ENCODE measurements at places on chromosomes 2 and 18.

- no peak for DNase-seq
Observed at GRCh38 chr2:118051826-118052358, 36.4 kb upstream of the INSIG2 start.

DNA sequence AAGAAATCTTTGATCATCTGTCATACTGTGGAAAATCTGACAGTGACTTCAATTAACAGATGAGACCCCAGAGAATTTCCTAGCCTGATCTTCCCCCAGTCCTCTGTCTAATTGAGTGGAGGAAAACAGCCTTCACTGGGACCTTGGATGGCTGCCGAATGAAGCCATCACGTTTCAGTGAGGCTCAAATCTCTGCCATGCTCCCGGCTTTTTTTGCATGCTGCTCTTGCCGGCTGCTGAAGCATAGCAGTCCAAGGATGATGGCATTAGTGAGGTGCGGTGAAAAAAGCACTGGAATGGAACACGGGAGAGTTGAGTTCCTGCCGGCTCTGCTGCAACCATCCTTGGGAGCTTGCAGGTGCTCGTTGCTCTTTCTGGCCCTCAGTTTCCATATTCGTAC, 430.5 kb downstream of the SLC4A3 start:
- no peak for DNase-seq

DNA sequence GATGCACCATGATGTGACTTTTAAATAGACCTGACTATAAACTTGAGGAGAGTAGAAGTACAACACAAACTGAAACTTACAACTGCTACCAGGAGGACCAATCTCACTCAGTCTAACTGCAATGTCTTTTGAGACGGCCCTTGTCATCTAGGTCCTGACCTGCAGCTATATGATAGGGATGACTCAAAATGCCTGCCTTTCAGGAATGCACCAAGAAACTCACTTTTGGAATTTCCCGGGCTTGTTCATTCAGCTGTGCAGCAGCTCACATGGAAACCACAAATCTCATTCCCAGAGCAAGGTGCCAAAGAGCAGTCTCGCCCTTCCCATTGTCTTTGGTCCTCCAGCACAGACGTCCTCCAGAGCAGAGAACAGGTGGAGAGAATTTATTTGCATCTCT, 113.7 kb downstream of the SPOPL start:
- DNase-seq, result no peak

GRCh38 chr2:8654483-8654882, 27.4 kb upstream of the ID2 start:
- no peak for DNase-seq

Data from T-helper 17 cell (primary cell).